ENCODE measurements at places on chromosomes 11 and 22.
A peak's percentile ranks its signal among the peaks of the same experiment; 100 is the strongest.

GRCh38 chr11:62432695-62433094 is 13.9 kb downstream of the SCGB1A1 start:
- no peak for DNase-seq

DNA sequence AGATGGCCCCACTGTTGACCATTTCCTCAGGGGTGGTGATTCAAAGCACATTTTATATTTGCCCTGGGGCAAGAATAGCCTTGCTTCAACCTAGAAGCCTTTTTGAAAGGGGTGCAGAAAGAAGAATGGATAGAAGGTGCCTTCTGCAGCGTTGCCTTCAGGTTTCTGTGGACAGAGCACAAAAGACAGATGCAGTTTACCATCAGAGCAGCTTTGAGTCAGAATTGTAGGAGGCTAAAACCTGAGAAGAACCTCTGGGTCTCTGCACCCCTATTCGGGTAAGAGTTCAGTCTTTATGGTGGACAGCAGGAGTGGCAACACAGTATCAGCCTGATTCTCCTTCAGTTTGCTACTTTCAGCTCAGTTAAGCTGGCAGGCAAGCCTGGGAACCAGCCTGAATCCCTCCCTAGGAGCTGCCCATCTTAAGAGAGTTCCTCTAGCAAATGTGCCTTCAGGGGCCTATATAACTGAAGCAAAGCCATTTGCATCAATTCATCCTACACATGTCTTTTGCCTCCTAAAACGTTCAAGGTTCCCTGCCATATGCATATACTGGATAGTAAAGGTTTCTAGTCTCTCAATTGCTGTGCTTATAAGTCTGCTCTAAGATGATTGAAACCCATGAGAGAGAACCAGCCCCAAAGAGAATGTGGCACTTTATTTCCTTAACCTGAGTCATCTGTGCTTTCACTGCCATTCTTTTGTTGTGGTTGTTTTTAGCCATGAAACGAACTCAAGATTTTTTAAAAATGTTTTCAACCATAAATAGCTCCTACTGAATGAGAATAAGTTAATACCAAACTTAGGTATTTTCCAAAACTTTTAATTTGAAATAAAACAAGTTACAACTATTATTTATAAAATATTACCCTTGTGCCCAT is 123.0 kb downstream of the TRIM44 start:
- DNase-seq = no peak

GRCh38 chr11:32100495-32100894 is 9.6 kb downstream of the RCN1 start:
- no peak for DNase-seq

DNA sequence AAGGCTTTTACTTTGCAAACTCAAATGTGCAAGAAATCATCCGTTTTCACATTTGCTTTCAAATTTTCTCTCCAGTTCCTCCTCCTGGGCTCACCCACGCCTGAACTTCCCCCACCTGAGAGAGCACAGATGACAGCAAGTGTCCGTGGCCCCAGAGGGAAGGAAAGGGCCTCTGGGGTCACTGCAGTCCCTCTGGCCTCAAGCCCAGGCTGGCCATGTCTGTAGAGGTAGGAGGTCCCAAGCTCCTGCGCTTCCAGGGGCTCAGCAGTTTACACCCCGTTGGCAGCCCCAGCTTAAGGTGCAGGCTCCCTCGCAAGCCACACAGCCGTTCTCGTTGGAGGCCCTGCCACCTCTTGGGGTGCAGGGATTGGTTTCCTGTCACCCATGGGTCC is 40.5 kb upstream of the PRDM11 start:
- no peak for DNase-seq

DNA sequence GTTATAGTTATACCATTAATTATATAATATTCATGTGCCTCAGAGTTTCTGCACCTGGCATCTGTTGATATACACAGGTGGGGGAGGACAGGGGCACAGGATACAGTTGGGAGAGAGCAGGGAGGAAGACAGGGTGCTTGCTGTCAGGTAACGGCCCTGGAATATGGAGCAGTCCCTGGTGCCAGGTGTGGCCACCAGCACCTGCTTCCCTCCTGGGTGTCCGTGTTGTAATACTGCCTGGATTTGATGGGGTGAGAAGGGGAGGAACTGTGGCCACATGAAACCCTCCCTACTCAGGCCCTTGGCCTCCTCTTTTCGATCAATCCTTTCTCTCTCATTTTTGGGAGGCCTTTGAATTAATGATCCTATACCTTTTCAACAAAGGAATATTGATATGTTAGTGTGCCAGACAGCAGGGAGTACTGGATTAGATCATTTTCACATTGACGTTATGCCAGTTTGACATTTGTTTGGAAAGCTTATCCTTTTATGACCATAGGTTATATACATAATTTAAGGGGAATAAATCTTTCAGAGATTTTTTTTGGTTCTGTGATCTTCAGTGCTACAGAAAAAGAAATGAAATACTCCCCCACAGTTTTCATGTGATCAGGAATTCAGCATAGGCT is 88.6 kb downstream of the TEAD1 start:
- DNase-seq = no peak

DNA sequence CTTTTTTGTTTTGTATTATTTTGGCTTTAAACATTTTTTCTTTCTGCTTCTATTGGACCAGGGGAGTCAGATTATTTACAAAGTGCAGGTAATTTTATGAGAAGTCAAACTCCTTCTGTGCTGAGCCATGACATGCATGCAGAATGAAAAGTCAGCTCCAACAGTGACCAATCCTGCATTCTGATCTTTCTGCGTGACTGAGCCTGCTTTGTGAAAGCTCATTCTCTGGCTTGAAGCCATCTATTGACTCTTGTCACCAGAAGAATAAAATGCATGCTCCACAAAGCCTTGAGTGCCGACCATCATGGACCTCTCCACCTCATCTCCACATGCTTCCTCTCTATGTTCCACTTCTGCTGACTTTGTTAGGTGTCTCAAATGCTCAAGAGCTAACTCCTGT is 50.2 kb downstream of the MIAT start:
- no peak for DNase-seq

DNA sequence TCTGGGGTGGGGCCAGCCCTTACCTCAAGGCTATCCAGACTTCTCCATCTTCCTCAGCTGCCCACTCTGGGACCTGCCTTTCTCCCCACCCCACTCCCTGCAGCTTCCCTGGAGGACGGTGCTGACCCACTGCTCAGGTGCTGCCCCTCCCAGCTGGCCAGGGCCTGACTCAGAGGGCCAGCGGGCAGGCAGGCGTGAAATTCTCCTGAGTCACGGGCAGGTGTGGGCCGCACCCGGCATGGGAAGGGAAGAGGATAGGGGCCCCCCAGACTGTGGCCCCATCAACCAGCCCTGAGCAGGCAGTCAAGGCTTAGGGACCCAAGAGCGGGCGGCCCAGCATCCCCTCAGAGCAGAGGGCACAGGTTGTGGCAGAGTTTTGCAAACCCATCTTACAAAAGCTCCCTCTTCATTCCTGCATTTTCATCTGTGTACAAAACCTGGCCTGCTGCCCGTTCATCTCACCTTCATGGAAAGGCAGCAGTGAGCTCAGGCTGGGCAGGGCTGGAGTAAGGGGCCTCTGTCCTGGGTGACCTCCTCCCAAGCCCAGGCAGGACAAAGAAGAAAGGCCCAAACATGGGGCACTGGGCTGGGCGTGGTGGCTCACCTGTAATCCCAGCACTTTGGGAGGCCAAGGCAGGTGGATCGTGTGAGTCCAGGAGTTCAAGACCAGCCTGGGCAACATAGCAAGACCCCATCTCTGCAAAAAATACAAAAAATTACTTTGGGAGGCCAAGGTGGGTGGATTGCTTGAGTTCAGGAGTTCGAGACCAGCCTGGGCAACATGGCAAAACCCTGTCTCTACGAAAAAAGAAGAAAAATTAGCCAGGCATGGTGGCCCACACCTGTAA is 6.1 kb downstream of the RHOD start:
- DNase-seq = no peak

GRCh38 chr11:41245704-41246398 is 213.6 kb downstream of the LRRC4C start:
- no peak for DNase-seq

DNA sequence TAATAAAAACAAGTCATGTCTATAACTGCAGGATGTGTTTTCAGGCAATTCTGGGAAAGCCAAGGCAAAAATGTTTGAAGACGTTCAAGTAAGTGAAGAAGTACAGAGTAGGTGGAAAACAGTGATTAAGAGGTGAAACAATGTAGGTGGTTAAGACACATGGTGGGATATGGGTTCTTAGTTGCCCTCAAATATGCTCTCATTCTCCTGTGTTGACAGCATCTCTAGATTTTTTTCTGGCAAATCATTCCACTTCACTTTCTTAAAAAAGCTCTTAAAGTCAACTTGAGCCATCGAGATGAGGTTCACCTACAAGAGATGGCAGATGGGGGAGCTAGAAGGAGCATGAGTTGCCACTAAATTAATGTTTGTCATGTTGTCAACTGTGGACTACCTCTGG is 1041.0 kb upstream of the CNTN5 start:
- DNase-seq = no peak

DNA sequence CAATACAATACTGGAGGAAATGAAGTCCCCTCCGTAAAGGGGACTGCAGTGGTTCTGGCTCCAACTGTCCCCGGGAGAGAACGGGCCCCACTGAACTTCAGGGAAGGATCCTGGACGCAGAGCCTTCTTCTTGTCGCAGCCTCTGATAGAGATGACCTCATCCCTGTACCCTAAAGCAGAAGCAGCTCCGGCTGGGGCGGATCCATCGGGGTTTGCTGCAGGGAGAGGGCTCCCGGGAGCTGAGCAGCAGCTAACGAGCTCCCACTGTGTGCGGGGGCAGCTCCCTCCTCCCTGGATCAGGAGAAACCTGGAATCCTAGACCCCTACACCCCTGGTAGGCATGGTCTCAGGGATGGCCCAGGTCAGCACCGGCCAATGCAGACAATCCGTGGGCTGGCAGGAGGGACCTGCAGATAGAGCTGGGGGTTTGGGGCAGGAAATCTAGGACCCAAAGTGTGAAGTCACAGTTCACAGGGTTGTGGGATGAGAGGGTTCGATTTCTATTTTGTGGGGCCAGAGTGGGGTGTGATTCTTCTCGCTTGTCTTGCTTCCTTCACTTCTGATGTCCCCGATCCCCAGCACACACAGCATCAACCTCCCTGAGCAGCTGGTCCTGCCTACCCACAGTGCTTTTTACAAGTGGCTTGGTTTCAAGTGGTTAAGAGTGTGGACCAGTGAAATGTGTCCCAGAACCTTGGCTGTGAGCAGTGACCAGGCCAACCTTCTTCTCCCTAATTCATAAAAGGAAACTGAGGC is 12.9 kb downstream of the KIAA0930 start:
- DNase-seq = no peak

DNA sequence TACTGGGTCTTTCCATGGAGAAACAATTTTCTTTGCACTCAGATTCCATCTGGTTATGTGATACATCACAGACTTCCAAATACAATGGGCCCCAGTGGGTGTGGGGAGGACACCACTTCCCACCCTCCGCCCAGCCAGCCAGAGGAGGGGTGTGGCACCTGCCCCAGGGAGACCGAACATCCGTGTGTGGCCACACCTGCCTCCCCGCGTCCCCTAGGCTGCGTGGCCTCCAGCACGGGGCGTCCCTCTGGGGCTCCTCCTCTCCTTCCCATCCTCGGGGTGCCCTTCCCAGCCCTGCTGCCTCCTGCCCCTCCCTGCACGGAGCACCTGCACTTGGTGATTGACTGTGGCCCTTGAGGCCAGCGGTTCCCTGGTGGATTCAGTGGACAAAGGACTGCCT is 49.1 kb downstream of the CERK start:
- no peak for DNase-seq

DNA sequence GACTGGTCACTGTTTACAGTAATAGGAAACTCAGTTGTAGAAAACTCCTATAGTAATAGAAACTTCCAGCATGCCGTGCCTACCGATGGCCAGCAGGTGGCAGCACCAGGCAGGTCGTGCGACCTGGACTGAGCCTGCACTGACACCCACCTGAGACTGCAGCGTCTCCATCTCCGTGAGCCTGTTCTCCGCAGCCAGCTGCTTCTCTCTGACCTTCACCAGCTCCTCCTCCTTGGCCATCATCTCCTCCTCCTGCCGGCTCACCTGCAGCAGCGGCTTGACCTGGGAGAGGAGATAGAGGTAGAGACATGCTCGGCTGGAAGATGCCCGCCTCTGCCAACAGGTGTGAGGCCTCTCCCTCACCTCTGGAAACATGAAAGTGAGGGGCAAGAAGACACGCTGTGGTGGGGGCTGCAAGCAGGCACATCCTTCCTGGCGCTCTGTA is 48.5 kb downstream of the APOL1 start:
- peak; percentile 84 for DNase-seq

DNA sequence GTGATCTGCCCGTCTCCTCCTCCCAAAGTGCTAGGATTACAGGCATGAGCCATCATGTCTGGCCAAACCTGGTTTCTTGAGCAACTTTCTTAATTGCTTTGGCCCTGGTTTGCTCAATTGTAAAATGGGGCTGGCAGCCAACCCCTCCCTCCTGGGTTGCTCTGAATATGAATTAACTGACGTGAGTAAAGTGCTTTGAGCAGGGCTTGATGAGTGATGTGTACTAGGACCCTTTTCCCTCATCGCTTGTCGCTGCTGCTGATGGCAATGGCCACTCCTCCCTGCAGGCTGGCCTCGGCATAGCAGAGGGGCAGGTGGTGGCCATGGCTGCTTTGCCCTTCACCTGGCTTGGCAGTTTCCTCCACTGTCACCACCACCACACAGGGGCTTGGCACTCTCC is 41.5 kb downstream of the RNF141 start:
- DNase-seq = no peak

GRCh38 chr22:30362651-30363281 is 6.0 kb downstream of the CCDC157 start:
- DNase-seq = no peak

- no peak for DNase-seq
These were observed 6.2 kb downstream of the ROBO4 start for GRCh38 chr11:124891373-124891861.

- DNase-seq = no peak
These were observed 106.5 kb downstream of the NAV2 start for GRCh38 chr11:19819148-19819547.

- no peak for DNase-seq
These were observed 28.2 kb upstream of the JAM3 start for GRCh38 chr11:134040386-134041302.

DNA sequence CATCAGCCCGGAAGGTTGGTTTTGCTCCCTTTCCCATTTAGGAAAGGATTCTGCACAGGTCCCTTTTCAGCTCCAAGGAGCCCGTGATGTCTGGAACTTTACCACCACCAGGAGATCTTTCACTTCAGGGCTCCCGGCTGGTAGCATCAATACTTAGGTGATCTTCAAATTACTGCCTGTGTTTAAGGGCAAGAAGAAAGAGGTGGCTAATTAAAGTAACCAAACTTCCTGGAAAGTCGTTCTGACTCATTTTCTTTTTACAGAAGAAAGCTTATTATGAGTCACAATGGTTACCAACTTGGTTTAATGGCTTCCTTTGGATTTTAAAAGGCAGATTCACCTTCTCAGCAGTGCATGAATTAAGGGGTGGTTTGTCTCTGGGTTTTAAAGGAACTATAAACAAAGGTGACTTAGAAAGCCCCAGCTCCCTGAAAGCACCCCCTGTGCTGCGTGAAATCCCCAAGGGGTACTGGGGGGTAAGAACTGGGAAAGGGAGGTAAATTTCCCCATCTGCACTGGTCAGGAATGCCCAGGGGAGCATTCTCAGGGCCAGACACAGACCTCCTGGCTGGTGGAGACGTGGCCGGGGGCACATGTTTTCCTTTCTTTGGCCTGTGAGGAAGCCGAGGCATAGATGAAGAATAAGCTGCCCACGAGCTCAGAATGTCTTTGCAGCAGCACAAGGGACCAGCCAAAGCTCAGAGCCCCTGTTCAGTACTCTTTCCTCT is 8.8 kb downstream of the POU2F3 start:
- DNase-seq = no peak

- no peak for DNase-seq
These were observed 895 bp downstream of the KLHDC7B start for GRCh38 chr22:50546326-50547262.

- no peak for DNase-seq
These were observed 689 bp downstream of the TAF10 start for GRCh38 chr11:6611092-6611962.
